ENCODE measurements at places on chromosomes 13 and 19. TPM values are rescaled to one million over a fixed set of nuclear protein-coding genes. Genes with fewer than 3 reads are reported as not detected.

Gene ZNF134
- 17.2 TPM for total RNA-seq

Gene TNFSF9
- total RNA-seq = 1.0 TPM

Gene MBD3L2
- total RNA-seq = not detected

Gene CYP2A6
- not detected for total RNA-seq

Gene PSPN
- 1.2 TPM for total RNA-seq

Gene ZNF443
- 5.4 TPM for total RNA-seq

Gene ADGRE3
- 0.04 TPM for total RNA-seq

Gene AP2A1
- total RNA-seq = 31.3 TPM

Gene CELF5
- 0.09 TPM for total RNA-seq

Gene RASGRP4
- total RNA-seq = 0.98 TPM

Gene KLK3
- not detected for total RNA-seq

Gene PTGIR
- 2.7 TPM for total RNA-seq

Gene DIAPH3
- total RNA-seq = 4.3 TPM

Gene CEACAM3
- 0.09 TPM for total RNA-seq

Gene LHB
- not detected for total RNA-seq

- DNase-seq = no peak
These were observed 5.2 kb upstream of the ZNF554 start for GRCh38 chr19:2814426-2814825.

DNA sequence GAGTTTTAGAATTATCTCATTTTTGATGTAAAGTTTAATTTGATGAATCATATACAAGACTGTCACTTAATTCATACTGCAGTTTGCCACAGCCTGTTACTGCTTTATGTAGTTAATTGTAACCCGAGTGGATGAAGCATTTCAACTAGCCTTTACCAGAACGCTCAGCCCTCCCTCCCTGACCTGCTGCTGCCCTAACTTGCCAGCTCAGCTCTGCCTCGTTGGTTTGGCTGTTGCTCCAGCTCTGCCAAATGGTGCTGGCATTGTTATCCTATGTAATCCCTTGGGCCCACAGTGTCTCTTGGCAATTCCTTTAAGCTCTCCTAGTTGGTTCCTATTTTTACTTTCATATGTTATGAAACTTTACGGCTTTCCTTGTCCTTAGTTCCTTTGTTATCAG lies 113.3 kb downstream of the LMO7 start:
- no peak for DNase-seq

- DNase-seq = no peak
These were observed 62.2 kb downstream of the DCT start for GRCh38 chr13:94417294-94417693.

- peak; percentile 66 for DNase-seq
These were observed 639.0 kb upstream of the KLHL1 start for GRCh38 chr13:70747262-70747661.

DNA sequence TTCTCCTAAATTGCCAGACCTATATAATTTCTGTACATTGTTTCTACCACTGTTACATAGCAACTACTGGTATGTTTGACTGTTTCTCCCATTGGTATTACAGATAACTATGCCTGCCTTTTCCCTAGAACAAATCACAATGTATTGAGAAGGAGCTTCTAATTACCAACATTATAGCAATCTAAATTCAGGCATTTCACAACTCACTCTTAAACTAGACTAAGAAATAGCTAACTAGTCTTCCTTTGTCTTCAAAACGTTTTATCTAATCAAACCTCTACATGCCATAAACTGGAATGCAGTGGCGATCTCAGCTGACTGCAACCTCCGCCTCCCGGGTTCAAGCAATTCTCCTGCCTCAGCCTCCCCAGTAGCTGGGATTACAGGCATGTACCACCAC lies 18.2 kb downstream of the RBM26 start:
- DNase-seq = no peak

GRCh38 chr13:112325920-112326645 lies 50.1 kb upstream of the SPACA7 start:
- DNase-seq = peak; percentile 61

- DNase-seq = no peak
These were observed 95.5 kb downstream of the NHLRC3 start for GRCh38 chr13:39133781-39134180.

DNA sequence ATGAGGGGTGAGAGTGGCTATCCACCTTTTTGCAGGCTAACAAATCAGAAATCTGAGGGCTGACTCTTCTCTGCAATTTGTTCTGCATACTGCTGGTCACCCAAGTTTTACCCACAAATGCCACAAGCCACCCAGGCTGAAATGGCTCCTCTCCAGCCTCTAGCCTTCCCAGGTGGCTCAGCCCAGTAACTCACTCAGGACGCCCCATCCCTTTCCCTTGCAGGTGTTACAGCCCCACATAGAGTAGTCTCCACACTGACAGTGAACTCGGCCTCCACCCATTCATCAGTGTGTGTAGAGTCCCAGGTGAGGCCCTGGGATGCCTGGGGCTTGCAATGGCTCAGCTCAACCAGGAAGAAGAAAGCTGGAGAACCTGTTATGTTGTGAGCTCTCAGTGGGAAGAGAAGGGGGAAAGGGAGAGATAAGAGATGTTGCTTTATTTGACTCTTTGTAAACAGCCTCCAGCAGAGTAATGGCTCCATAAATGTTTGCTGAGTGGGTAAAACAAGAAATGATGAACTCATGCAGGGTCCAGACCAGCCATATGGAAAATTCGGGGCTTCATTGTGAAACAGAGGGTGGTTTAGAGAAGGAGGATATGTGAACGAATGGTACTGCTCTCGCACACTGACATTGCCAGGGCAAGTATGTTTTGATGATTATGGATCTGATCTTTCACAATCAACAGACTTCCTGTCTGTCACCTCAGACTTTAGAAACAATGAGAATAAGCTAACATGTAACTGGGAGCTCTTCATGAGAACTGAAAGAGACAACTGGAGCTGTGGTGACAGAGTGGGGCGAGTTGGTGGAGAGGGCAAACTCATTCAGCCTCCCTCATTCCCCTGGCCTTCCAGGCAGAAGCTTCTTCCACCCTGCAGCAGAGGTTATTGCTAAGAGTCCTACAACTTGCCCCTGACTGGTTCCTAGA lies 74.2 kb upstream of the RFC3 start:
- no peak for DNase-seq

- no peak for DNase-seq
These were observed 56.0 kb upstream of the SIAH3 start for GRCh38 chr13:45907503-45907902.

DNA sequence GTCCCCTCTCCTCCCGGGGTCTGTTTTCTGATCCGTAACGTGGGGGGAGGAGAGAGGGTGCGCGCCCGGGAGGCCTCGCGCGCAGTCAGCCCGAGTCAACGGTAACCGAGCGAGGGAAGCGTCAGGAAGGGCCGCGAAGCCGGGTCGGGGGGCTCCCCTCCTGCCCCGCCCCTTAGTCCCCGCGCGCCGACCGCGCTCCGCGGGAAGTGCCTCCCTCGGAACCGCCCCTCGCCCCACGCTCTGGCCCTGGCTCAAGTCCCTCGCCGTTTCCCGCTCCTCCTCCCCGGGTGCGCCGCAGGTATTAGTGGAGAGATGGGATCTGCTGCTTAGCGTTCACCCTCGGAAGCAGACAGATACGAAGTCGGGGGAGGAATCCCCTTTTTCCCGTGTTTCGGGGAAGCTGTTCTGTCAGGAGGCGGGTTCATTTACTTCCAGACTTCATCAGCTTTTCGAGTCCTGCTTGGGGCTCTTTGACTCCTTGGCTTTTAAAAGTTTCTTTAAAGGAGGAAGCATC lies 770 bp downstream of the HNRNPM start:
- DNase-seq = peak; percentile 64

GRCh38 chr19:49614096-49614833 lies 23.3 kb downstream of the PRR12 start:
- no peak for DNase-seq

DNA sequence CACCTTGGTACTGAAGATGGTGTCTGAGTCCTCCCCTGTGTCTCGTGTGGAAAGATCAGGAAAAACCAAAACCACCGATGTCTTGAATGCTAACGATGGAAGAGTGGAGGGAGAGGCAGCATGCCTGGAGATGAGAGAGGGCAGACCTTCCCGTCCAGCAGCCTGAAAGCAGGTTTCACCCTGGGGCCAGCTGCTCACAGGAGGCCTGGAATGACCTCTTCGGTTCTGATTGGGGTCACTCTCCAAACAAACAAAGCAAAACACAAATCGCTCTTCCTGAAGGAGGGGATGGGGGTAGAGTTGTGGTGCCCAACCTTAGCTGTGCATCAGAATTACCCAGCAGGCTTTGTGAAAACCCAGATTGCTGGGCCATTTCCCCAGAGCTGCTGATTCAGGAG lies 142.3 kb upstream of the SOX1 start:
- DNase-seq = no peak

- DNase-seq = no peak
These were observed 272.5 kb downstream of the DCLK1 start for GRCh38 chr13:35858665-35859064.

DNA sequence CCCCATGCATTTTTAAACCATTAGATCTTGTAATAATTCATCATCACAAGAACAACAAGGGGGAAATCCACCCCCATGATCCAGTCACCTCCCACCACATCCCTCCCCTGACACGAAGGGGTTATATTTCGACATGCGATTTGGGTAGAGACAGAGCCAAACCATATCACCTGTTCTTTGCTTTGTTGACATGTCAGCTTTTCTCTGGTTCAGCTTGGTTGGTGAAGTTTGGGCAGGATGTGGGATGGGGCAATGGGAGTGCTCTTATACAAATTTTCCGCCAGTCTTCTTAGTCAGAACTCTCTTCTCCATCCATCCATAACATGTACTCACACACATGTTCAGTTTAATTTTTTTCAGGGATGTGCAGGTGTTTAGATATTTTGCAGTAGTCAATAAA lies 12.9 kb downstream of the TPP2 start:
- DNase-seq = no peak

GRCh38 chr19:6066661-6067646 lies 43.3 kb downstream of the RFX2 start:
- DNase-seq = peak; percentile 99

- DNase-seq = no peak
These were observed 16.8 kb upstream of the ADGRE2 start for GRCh38 chr19:14795078-14795721.

DNA sequence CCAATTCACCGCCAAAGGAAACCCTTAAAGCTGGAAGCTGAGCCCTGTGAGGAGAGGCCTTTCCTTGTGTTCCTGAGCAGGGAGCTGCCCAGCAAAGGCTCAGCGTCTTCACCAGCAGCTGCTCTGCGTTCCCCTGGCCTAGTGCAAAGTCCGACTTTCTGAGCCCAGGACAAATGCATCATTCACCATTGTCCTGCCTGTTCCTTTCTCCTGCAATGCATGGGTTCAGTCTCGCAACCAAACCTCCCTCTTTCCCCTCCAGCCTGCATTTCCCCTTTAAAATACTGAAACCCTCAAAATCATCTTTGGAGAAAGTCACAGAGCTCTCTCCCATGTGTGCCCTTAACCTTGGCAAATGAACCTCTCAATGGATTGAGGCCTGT lies 12.9 kb upstream of the TMEM255B start:
- DNase-seq = no peak

DNA sequence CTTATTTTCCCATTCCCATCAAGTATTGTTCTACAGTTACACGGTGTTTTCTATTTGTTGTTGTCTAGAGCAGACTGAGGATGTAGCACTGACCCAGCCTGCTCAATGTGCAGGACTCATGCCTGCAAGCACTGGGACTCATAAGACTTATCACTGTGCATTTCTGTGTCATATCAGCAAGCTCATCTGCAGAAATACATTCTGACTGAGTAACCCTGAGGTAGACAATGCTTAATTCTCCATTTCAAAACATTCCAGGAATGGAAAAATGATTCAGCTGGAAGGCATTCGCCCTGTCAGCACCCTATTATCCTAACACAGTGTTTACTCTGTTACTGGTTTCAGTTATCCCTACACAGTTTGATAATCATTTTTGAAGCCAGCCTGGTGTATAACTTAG lies 2506.4 kb downstream of the PCDH9 start:
- peak; percentile 72 for DNase-seq

DNA sequence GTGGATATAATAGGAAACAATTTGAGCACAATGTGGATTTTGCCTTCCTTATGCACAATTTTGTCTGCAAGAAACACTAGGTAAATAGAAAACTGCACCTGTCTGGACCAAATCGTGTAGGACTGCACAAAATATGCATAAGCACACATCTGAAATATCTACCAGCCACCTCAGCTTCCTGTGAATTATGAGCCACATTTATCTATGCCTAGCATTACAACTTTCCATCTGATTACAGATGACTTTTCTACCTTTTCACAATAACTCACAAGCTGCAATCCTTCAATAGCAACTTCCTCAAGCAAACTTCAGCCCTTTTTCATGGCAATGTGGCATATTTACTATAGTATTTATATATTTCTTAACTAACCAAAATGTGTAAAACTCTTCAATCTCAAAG lies 5.7 kb upstream of the RFX2 start:
- DNase-seq = no peak

DNA sequence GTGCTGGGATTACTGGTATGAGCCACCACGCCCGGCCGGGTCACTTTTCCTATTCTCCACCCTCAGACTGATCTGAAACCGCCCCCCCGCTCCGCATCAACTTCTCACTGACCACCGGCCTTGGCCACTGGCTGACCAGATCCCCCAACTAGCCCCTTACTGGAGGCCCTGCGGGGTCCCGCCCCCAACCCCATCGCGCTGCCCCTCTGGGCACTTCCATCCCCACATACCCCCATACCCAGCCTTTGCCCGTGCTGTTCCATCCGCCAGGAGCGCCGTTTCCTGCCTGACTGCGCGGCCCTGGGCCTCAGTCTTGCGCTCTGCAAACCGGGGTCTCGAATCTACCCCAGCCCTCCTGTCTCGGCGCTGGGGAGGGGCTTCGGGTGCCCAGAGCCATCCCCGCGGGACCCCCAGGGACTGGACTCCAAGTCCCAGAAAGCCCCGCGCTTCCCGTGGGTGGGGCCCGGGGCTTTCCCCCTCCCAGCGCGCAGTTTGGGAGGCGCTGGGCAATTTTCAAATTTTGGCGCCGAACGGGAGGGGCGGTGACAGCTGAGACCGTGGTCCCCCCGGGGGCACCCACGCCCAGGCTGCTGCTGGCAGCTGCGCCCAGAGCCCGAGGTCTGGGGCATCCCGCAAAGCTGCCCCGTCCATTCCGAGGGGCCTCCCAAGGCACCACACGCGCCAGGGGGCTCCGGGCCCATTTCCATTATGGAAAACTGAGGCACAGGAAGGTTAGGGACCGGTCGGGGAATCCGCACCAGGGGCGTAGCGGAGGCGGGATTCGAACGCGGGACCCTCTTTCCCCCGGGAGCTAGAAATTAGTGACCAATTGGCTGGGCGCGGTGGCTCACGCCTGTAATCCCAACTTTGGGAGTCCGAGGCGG lies 5.2 kb upstream of the LMNB2 start:
- DNase-seq = peak; percentile 87

DNA sequence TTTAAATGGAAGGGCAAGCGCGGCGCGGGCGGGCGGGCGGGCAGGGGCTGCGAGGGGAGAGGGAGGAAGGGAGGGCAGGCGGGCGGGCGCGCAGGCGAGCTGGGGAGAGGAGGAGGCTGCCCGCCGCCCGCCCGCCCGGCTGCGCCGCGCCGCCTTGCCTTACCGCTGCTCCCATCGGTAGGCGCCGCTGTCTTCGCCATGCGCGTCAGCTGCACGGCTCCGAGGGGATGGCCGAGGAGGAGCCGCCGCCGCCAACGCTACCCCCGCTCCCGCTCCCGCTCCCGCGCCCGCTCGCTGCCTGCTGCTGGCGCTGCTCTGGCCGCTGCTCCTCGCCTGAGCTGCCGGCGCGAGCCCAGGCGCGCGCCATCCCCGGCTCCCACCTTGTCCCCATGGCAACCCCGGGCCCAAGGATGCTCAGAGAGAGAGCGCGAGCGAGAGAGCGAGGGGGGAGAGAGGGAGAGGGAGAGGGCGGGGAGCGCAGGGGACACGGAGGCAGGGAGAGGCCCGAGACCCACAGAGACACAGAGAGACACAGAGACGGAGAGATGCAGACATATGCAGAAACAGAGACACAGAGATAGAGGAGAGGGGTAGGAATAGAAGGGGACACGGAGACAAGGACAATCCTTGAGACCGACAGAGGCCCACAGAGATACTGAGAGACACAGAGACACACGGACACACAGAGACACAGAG lies 40.3 kb downstream of the DEDD2 start:
- peak; percentile 83 for DNase-seq
